ENCODE measurements at places on chromosomes 1 and 21.

- DNase-seq, result no peak
Observed at GRCh38 chr1:172001288-172001687, 160.0 kb downstream of the DNM3 start.

DNA sequence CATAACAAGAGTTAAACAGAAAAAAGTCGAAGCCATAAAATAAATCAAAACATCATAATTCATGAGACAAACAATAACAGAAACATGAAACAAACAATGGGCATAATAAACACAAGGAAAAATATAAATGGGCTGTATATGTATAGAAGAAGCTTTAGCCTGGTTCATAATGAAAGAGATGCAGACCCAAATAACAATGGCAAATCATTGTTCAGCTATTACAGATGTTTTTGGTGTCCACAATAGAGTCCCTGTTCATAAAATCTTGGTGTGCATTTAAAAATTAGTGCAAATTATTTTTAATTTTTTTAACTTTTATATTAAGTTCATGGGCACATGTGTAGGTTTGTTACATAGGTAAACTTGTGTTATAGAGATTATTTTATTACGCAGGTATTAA is 1185.9 kb upstream of the B3GALT2 start:
- no peak for DNase-seq

DNA sequence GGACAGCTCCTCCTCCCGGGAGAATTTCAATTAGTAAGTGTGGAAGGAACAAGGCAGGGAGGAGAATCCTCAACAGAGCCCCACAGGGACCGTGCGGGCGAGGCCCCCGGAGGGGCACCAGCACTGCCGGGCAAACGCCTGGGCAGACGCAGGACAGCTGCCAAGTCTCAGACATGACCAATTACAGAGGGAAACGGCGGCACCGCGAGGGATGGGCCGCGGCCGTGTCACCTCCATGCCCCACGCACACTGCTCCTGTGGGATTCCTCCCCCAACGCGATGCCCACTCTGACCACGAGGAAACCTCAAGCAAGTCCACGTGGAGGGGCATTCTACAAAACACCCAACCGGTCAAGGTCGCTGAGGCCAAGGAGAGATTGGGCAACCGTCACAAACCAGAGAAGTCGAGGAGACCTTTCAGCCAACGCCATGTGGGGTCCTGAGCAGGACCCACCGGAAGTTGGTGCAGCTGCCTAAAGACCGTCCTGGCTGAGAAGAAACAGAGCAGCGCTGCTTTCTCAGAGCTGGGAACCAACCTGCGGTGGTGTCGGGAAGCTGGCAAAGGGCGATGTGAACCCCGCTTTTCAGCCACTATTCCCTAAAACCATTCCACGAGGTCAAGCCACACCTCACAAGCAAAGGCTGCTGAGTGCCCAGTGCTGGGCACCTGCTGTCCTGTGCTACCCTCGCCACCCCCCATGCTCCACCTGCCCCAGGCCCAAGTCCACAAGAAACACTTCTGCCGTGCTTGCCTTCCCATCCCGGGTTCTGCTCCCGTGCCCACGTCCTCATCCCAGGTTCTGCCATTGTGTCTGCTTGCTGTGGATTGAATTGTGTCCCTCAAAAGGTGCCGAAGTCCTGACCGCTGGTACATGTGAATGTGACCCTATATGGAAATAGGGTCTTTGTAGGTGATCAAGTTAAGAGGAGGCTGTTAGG is 1.4 kb upstream of the KRTAP10-4 start:
- DNase-seq, result no peak

DNA sequence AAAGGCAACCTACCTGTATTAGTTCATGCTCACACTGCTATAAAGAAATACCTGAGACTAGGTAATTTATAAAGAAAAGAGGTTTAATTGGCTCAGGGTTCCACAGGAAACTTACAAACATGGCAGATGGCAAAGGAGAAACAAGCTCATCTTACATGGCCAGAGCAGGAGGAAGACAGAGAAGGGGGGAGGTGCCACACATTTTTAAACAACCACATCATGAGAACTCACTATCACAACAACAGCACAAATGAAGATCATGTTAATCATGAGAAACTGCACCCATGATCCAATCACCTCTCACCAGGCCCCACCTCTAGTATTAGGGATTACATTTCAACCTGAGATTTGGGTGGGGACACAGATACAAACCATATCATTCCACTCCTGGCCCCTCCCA is 90.6 kb upstream of the KCTD3 start:
- no peak for DNase-seq

- DNase-seq, result no peak
Observed at GRCh38 chr1:212825798-212826452, 21.5 kb downstream of the SPATA45 start.

DNA sequence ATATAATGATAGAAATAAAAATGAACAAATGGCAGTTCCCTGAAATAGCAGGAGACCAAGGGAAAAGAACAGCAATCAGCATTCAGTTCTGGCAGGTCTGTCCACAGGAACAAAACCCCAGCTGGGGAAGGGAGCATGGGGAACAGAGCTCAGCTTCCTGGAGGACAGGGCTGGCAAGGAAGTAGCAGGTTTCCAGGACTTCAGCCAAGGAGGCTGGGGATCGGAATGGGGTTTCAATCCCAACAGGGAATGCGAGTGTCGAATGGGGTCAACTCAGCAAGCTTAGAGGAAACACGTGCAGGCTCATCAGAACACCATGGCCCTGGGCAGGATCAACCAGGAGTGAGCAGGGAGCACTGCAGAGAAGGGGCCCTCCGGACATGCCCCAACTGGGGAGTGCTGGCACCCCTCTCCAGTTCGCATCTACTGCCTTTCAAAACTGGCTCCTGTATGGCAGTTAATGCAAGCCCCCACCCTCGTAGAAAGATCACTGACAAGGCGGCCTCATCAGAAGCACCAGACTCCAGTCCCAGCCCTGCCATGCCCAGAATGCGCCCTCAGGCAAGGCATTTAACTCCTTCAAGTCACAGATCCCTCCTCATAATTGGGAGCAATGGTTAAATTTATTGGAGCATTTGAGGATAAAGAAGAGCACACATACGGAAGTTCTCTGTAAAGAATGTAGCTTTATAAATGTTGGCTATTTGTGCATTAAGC is 72.4 kb downstream of the SEC16B start:
- no peak for DNase-seq

GRCh38 chr1:147218606-147219005 is 6.5 kb downstream of the FMO5 start:
- DNase-seq, result no peak

DNA sequence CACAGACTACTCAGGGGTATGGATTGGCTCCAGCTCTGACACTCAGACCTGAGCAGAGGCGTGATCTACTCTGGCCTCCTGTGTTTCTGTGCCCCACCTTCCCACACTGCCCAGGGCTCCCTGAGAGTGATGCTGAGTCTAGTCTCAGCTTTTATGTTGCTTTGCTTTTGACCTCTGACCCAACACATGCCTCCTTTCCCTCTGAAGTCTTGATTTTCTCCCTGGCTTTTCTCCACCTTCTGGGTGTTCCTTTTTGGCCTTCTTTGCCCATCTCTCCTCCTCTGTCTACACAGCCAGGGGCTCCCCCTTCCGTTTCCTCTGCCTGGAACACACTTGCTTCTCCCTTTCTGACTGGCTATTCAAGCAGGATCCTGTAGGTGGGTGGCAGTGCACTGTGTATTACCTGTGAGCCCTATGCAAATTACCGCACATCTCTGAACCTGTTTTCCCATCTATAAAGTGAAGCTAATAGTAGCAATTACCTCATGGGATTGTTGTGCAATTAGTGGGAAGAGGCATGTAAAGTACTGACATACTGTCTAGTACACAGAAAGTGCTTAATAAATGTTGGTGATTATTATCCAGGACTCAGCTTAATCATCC is 13.7 kb upstream of the MEX3A start:
- DNase-seq, result no peak

- DNase-seq, result no peak
Observed at GRCh38 chr21:41758550-41758949, 8.3 kb downstream of the RIPK4 start.

GRCh38 chr1:26745191-26745590 is 42.6 kb upstream of the PIGV start:
- no peak for DNase-seq

DNA sequence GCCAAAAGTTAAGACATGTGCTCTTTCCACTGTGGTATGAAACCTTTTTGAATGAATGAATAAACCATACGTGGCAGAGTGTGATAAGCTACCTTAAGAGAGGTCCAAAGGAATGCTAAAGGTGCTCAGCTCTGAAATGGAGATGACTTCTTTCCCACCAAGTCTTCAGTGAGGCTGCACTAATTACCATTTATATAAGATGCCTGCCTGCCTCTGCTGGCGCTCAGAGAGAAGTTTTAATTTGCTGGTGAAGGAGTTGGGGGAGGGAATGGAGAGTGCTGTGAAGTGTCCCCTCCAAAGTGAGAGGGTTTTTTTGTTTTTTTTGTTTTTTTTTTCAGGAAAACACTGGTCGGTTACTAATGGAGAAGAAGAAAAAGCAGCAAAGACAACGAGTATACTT is 559.0 kb downstream of the OMA1 start:
- no peak for DNase-seq

GRCh38 chr1:192756847-192757246 is 52.0 kb upstream of the RGS2 start:
- DNase-seq, result no peak

DNA sequence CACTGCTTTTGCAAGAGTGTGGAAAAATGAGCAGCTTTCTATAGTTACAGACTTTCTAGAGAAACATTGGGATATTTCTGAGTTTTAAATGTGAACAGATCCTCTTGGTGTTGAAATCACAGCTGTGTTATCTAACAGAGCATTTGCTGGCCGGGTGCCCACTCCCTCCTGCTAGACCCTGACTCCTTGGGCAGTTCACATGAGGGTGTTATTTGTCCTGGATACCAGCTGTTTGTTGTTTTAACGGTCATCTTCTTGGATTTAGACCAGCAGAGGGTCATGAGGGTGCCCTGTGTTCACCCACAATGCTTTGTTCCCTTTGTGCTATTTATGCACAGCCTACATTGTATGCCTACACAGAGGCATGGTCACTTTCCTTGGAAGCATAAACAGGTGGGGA is 67.1 kb downstream of the CENPF start:
- DNase-seq, result no peak

DNA sequence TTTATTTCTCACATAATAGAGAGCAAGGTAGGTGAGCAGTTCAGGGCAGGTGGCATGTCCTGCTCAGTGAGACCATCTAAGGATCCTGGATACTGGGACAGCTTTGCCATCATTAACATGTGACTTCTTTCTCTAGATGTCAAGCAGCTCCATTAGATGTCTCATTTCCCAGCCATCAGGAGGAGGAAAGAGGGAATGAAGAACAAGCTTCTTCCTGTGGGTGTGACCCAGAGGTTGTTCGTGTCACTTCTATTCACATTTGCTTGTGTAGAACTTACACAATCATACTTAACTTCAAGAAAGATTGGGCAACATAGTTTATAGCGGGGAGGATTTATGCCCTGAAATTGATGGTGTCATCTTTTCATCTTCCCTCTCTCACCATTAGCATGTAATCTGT is 169.2 kb upstream of the B3GALT2 start:
- DNase-seq, result no peak

- DNase-seq, result no peak
Observed at GRCh38 chr1:224407571-224408293, 26.9 kb downstream of the WDR26 start.

GRCh38 chr21:37348664-37349063 is 17.9 kb upstream of the DYRK1A start:
- no peak for DNase-seq

GRCh38 chr1:94092210-94092613 is 28.7 kb downstream of the ABCA4 start:
- no peak for DNase-seq

DNA sequence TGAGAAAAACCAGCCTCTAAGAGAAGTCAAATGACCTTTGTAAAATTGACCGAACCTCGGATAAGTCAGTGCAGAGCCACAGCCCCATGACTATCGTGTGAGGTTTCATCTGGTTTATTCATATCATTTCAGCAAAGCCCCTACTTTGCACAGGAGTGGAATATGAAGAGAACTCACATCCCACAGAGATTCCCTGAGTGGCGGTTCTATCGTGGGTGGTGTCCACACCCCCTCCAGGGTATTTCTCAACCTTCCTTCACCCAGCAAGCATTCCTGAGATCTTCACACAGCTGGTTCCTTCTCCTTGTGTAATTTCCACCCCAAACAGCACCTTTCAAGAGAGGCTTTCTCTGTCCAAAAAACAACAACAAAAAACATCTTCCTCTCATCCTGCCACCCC is 47.5 kb downstream of the EVA1C start:
- no peak for DNase-seq

DNA sequence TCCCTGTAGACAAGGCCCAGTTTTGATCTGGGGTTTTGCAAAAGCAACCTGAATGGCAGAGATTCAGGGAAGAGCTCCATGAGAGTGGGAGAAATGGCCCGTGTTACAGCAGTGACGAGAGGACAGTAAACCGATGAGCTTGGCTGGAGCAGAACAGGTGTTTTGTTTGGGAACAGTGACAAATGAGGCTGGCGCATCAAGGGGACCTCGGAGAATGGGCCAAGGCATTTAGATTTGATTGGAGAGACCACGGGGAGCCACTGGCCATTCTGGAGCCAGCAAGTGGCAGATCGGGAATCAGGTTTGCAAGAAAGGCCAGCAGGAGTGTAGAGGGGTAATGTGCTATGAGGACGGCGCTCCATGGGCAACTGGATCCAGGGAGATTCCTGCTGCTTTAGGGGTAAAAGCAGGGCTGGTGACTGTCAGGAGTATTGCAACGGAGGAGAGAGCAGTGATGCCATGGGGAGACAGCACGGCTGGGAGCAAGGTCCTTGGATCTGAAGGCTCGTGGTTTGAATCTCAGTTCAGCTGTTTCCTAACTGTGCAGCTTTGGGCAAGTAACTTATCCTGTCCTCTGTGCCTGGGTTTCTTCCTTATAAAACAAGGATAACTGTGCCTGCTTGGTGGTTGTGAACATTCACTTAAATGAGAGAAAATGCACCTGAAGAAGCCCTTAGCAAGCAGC is 9.9 kb upstream of the KLHDC7A start:
- no peak for DNase-seq

- no peak for DNase-seq
Observed at GRCh38 chr1:81439046-81439823, 361.5 kb upstream of the ADGRL2 start.

DNA sequence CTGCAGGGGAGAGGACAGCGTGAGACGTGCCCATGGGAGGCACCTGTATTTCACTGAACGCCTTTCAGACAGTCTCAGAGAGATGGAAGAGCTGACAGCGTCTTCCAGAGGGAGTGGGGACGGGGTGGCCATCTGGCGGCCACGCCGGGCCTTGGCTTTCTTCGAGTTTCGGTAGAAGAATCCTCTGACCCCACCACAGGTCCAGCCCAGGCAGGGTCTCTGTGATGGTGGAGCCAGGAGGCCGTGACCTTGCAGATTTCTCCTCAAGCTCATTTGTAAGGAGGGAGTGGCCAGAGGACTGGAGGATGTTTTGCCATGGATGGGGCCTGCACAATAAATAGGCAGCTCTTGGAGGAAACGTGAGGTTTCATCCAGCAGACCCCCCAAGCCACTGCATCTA is 47.6 kb upstream of the ADARB1 start:
- DNase-seq, result no peak

All from stimulated activated CD4-positive, alpha-beta T cell treated with anti-CD3 and anti-CD28 coated beads, Interleukin-12 subunit alpha, Interleukin-12 subunit beta, amount 100 ng/mL, for 4 hours (primary cell).